ENCODE measurements at places on chromosomes 4 and X. TPM values are rescaled to one million over a fixed set of nuclear protein-coding genes. Genes with fewer than 3 reads are reported as not detected.

Gene ITM2A
- total RNA-seq = 125 TPM

DNA sequence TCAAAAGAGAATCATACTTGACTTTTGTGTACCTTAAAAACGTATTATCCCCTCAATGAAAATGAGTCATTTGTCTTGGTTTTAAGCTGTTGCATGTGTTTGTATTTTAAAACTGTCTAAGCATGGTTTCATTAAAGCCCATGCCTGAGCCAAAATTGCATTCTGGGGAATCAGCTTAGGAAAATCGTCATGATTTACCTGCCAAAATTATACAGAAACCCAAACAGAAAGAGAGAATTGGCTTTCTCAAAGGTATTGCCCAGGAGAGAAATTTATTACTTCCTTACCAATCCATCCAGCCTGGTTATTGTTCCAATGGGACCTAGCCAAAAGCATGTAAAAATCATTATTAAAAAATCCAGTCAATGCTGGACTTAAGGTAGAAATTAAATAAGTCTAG is 37.6 kb downstream of the GPR174 start:
- no peak for DNase-seq
- no peak overlapping the region for H3K4me3 ChIP-seq
- no peaks in the 10 kb centered on the region for H3K27me3 ChIP-seq
- no peaks in the 10 kb centered on the region for H3K4me1 ChIP-seq

DNA sequence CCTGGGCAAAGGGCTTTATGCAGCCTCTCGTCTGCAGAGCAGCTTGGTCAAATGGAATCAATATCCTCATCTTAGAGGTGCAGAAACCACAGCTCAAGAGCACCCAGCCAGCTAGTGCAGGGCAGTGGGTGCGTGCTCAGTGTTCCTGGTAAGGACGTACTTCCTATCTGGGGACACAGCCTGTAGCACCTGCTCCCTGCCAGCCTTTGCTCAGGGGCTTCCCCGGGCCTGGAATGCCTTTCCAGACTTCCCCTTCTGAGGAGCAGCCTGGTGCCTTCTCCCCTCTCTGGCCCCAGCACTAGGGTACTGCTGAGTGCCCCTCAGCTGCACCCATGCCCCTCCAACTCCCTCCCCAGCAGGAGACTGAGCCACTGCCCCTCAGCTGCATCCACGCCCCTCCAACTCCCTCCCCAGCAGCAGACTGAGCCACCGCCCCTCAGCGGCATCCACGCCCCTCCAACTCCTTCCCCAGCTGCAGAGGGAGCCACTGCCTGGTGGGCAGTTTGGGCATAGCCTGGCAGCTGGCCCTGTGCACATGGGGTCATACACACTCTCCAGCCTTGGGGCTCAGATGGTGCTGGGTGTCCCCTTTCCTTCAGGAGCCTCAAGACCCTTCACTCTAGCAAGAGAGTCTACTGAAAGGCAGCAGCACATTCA is 42.2 kb upstream of the AFAP1 start:
- no peaks in the 10 kb centered on the region for H3K27me3 ChIP-seq
- H3K4me1 ChIP-seq = peaks cover 10% of the 10 kb centered on the region
- H3K27ac ChIP-seq = no peak overlapping the region
- DNase-seq = no peak

DNA sequence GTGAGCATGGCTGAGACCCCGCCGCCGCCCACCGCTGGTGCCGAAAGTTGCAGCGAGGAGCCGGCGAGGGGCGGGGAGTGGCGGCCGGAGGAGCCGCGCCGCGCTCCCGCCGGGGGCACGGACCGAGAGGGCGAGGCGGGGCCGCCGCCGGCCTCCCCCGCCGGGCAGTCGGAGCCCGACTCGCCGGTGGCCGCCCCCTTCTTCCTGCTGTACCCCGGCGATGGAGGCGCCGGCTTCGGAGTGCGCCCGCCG is 16.5 kb downstream of the UTP3 start:
- peaks cover 5% of the 10 kb centered on the region for H3K4me1 ChIP-seq
- H3K4me3 ChIP-seq = peak overlapping the region; percentile 80
- no peak for DNase-seq
- no peaks in the 10 kb centered on the region for H3K36me3 ChIP-seq
- peak overlapping the region; percentile 98 for H3K27ac ChIP-seq
- no peaks in the 10 kb centered on the region for H3K27me3 ChIP-seq

DNA sequence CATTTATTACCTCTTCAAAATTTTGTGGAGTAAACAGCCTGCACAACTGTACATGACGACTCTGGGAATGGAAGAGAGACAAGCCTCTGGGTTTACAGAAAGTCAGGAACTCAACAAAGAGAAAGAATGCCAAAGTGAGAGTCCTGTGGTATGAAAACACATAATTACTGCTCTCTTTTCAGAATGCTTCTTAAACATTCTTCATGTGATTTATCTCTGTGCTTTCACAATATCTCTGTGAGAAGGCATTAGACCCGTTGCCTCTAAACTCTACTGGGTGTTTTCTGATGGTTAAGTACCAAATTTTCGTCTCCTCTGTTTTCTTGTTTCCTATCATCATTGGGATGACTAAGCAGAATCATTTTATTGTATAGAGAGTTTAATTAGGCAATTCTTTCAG is 966.6 kb upstream of the SLIT2 start:
- H3K4me3 ChIP-seq = no peak overlapping the region
- no peak for DNase-seq
- no peaks in the 10 kb centered on the region for H3K36me3 ChIP-seq
- no peaks in the 10 kb centered on the region for H3K4me1 ChIP-seq
